ENCODE measurements at places on chromosomes 1 and 21.

- no peak for DNase-seq
Observed at GRCh38 chr21:32233722-32234301, 45.0 kb downstream of the MIS18A start.

DNA sequence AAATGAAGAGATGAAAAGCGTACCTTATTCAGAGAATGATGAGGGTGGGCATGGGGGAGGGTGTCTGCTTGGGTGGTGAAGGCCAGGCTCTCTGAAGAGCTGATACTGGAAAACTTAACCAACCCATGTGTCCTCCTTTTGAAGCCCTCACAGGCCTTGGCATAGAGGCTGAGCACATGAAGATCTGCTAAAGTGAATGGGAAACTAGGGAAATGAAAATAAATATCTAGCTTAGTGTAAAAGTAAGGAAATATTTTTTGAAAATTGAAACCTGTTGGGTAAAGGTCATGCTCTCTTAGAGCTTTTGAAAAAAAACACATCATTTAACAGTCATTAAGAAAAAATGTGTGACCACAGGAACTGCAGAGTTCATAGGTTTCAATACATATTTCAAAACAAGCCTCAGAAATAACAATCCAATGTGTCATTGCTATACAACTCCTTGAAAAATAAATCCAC, 40.5 kb upstream of the RALGPS2 start:
- DNase-seq, result peak; percentile 90

DNA sequence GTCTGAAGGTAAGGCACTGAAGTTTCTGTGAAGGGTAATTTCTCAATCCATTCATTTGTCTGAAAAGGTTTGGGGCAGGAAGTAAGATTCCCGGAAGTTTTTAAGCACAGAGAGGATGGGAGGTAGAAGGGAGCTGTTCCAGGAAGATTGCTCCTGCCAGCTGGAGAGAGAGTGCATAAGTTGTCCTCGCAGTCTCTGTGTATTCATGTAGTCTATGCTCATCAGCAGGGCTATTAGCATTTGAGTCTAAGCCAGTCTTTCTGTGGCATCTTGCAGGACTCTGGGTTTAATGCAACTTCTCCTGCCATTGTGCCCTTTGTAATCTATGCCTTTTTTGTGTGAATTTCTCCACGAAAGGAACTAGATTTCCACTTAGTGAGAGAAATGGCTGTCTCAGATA, 140.8 kb upstream of the FGGY start:
- no peak for DNase-seq

- DNase-seq, result peak; percentile 39
Observed at GRCh38 chr1:240611619-240612480, at the start of gene GREM2. GREM2 (minus strand) TSS chr1:240612155; CDS start chr1:240493475, 118,680 bp downstream.

- no peak for DNase-seq
Observed at GRCh38 chr1:86641318-86641717, 63.1 kb upstream of the SH3GLB1 start.

DNA sequence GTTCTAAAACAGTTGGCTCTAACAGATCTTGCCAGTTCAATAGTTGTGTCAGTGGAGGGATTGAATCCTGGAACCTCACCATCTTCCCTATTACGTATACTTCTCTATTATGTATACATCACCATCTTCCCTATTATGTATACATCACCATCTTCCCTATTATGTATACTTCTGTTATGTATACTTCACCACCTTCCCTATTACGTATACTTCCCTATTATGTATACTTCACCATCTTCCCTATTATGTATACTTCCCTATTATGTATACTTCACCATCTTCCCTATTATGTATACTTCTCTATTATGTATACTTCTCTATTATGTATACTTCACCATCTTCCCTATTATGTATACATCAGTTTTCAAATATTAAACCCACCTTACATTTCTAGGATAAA, 34.4 kb upstream of the HP1BP3 start:
- DNase-seq, result no peak

DNA sequence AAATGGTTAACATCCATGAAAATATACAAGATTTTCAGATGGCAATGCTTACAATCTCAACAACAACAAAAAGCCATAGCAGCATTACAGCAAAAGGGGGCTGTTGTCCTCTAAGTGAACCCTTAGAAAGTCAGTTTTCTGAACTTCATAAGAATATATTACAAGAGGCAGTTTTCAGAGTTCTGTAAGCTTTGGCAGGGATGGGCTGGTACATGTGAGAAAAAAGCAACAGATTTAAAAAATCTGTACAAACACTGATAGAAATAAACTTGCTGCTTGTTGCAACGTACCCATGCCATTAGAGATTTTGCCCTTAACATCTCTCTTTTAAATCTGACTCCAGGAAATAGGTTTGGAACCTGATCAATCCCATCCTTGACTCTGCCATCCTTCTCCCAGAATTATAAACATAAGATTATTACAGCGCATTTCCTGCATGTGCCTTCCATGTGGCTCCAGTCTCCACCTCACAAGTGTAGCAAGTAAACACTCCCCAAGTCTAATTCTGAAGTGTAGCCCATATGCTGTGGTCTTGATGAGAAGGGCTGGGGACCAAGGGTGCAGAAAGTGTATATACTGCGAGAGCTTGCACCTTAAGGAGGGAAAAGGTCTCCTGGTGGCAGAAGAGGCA, 101.4 kb upstream of the TSPAN2 start:
- DNase-seq, result no peak

- no peak for DNase-seq
Observed at GRCh38 chr1:58005212-58005611, 541.3 kb downstream of the OMA1 start.
